ENCODE measurements at places on chromosomes 12 and 14. TPM values are rescaled to one million over a fixed set of nuclear protein-coding genes. Genes with fewer than 3 reads are reported as not detected.

POTEM gene
- not detected for total RNA-seq

TEX52 gene
- not detected for total RNA-seq

HOXC6 gene
- total RNA-seq, result 2.6 TPM

NYNRIN gene
- 19.3 TPM for total RNA-seq

PRB2 gene
- not detected for total RNA-seq

PTPRB gene
- total RNA-seq, result 19.3 TPM

COX8C gene
- not detected for total RNA-seq
